ENCODE measurements at places on chromosomes 5 and 9.

GRCh38 chr5:77400645-77401044 is 91.5 kb downstream of the WDR41 start:
- DNase-seq: no peak

- DNase-seq: no peak
Measured at GRCh38 chr5:132473668-132474067, 16.9 kb downstream of the IRF1 start.

GRCh38 chr9:38118862-38119438 is 49.9 kb upstream of the SHB start:
- no peak for DNase-seq

DNA sequence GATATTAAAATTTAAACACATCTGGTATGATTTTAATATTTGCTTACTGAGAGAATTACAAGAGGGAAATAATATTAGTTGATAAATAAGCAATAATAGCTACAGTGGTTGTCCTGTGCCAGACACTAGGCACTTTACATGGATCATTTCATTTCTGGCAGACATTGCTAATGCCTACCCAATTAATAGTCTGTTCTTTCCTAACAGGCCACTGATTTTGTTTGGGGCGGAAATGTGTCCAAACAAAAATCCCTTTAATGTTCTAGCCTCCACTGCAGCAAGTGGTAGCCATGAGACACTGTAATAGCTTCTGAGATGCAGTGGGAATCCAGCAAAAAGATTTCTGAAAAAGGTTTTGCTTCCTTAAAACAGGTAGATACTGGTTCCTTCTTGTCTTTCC is 527.4 kb downstream of the CSNK1G3 start:
- no peak for DNase-seq

DNA sequence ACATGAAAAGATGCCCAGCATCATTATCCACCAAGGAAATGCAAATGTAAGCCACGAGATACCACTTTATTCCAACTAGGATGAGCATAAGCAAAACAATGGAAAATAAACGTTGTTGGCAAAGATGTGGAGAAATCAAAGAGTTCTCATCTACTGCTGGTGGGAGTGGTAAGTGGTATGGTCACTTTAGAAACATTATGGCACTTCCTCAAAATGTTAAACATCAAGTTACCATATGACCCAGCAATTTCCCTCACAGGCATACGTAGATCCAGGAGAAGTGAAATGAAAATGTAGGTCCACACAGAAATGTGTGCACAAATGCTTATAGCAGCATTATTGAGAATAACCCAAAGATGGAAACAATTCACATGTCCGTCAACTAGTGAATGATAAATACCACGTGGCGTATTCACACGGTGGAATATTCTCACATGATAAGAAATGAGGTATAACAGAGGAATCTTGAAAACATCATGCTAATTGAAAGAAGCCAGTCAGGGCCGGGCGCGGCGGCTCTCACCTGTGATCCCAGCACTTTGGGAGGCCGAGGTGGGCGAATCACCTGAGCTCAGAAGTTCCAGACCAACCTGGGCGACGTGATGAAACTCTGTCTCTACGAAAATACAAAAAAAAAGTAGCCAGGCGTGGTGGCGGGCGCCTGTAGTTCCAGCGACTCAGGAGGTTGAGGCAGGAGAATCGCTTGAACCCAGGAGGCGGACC is 16.4 kb upstream of the FLT4 start:
- no peak for DNase-seq

DNA sequence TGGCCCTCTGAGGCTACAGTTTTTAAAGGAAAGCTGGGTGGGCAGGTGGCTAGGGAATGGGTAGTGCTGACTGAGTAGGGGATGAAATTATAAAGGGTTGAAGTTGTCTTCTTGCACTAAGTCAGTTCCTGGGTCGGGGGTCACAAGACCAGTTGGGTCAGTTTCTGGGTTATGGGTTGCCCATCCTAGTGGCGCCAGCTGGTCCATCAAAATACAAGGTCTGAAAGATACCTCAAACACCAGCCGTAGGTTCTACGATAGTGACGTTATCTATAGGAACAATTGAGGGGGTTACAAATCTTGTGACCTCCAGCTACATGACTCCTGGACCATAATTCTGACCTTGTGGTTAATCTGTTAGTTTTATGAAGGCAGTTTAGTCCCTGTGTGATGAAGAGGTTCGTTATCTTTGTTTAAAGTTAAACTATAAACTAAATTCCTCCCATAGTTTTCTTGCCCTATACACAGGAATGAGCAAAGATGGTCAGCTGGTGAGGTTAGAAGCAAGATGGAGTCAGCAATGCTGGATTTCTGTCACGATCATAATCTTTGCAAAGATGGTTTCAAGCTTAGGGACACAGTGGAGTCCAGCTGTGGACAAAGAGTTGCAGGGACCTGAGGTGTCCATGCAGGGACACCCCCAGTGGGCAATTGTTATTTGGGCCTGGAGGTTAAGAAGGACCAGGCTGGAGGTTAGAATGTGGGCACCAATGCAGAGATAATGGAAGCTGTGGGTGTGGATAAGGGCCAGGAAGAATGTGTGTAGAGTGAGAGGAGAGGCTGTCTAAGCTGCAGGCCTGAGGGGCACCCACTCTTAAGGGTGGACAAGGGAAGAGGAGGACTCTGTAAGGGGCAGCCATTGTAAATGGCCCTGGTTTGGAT is 14.0 kb upstream of the CREBRF start:
- DNase-seq: no peak

GRCh38 chr5:58774937-58775336 is 192.1 kb downstream of the RAB3C start:
- DNase-seq: no peak

- no peak for DNase-seq
Measured at GRCh38 chr9:114093031-114093471, 6.0 kb downstream of the KIF12 start.

DNA sequence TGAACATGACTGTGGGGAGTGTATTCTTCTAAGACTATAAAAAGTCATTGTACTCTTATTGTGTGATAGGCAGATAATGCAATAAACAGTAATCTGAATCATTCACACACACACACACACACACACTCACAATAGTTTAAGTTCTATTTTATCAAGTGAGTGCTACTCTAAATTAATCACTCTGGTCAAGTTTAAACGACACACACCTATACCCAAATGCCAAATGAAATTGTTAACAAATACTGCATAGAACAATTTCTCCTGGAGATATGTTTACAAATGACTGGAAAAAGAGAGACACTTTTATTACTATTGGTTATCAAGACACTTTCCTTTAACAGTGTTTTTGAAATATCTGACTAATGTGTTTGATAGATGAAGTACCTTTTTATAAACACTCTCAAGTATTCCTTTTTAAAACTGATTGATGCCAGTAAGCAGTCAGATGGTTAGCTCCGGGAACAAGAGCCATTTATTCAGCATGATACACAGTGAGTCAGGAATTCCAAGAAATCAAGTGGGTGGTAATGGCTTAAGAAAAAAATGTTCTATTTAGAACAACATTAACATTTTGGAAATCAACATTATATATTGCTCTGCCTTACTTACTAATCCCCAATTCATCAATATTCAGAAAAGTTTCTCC is 521.6 kb upstream of the ST8SIA4 start:
- no peak for DNase-seq

- no peak for DNase-seq
Measured at GRCh38 chr5:91691592-91691991, 308.5 kb upstream of the ARRDC3 start.

GRCh38 chr9:127058645-127059021 is 63.8 kb downstream of the ANGPTL2 start:
- DNase-seq: no peak

GRCh38 chr9:15246708-15247107 is 60.3 kb downstream of the TTC39B start:
- no peak for DNase-seq

- DNase-seq: no peak
Measured at GRCh38 chr9:82302968-82303655, 314.5 kb downstream of the SPATA31D1 start.

Data from GM20000 (cell line).